ENCODE measurements at places on chromosomes 6 and 20.
A peak's percentile ranks its signal among the peaks of the same experiment; 100 is the strongest.

- DNase-seq = no peak
Observed at GRCh38 chr6:106017454-106017853, 68.7 kb upstream of the PRDM1 start.

GRCh38 chr20:956330-956951, 40.3 kb upstream of the ANGPT4 start:
- DNase-seq = peak; percentile 51

- no peak for DNase-seq
Observed at GRCh38 chr6:169745405-169745804, 6.0 kb downstream of the DYNLT2 start.

- no peak for DNase-seq
Observed at GRCh38 chr6:104940893-104941728, 15.8 kb upstream of the LIN28B start.
